DMS79 treated with DMSO at 0.1 percent for 48 hours (cell line): ENCODE measurements at places on chromosomes 6 and 20.

DNA sequence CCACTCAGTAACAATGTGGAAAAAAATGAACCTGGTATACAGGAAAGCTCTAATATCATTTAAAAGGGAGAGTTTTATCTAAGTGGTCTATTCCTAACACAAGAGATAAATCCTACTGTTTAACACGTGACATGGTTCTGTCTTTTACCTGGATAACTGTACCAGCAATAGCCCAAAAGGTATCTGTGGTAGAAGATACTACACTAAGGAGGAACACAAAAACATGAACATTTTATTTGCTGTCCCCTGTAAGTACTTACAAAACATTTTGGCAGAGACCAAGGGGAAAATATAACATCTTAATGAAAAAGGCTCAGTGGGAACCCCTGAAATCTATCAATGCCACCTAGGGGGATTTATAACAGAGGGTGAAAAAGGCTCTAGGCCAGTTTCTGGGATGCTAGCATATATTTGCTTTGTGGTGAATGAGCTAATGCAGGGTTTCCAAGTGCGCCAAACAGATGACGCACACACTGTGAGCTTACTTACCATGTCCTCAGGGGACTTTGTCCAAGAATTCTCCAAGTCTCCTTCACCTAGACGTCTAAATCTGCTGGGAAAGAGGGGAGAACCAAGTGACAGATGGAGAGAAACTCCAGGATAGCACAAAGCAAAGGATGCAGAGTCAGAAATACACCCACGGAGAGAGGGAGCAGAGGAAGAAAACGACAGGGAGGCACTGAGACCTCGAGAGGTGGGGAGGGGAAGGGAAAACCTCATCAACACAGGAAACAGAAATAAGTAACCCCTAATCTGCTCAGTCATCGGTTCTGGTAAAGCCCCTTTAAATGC lies 147.9 kb upstream of the PRND start:
- no peak for DNase-seq

DNA sequence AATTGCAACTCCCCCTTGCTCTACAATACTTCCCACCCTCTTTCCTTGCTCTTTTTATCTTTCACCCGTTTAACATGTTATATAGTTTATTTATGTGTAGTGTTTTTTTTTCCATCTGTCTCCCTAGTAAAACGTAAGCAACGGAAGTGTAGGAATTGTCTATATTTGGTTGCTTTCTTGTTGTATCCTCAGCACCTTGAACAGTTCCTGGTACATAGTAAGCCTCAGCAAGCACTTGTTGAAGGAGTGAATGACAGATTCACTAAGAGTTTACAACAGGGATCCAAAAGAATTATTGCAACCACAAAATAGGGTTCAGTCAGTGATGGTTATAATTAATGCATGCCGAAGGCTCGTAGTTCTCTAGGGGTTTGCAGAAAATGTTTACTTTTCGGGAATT lies 242.7 kb downstream of the SAMD5 start:
- DNase-seq: no peak

DNA sequence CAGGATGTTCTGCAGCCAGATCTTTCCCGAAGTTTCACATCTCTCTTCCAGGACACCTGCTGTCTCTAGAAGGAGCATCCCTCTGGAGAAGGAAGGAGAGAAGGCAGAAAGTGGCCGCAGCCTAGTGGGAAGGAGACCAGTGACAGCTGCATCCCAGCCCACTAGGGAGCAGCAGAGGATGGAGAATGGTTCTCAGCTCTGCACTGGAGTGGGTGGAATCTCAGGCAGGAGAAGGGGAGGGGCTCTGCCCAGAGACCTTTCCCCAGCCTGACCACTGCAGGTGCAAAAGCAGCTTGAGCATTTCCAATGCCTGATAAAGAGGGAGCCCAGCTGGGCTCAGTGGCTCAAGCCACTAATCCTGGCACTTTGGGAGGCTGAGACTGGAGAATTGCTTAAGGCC lies 32.3 kb downstream of the NCR2 start:
- DNase-seq: peak; percentile 76

- DNase-seq: peak; percentile 75
Measured at GRCh38 chr6:40146902-40147301, 212.6 kb upstream of the MOCS1 start.

- no peak for DNase-seq
Measured at GRCh38 chr20:20737158-20737557, 24.7 kb upstream of the RALGAPA2 start.

DNA sequence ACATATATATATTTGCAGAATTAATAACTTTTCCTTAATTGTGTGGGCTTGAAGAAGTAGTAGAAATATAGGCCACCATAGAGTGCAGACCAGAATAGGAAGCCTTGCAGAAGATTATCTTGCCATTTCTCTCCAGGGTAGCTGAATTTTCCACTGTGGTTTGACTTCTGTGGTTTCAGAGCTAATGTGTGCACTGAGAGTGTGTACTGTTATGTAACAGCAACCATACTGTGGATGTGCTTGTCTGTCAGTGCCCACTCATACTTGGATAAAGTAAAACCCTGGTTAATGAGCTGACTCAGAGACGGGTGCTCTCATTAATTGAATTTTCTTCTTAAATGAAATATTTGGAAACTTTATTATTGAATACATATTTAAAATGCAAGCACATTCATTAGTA lies 57.2 kb downstream of the CEP43 start:
- no peak for DNase-seq

- no peak for DNase-seq
Measured at GRCh38 chr20:2867081-2867864, 6.0 kb upstream of the PTPRA start.

DNA sequence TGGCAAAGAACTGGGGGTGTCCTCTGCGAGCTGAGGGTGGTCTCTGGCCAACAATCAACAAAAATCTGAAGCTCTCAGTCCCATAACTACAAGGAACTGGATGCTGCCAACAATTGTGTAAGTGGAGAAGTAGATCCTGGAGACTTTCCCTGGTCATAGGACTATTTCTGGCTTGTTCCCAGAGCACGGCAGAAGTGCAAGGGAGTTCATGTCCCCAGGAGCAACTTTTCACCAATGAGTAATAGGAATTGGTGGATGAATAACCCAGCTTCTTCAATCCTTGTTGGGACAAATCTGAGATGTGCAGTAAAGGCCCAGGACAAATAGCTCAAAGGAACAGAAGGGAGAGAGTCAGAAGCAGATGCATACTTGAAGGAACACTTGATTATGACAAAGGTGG lies 95.5 kb downstream of the QRSL1 start:
- no peak for DNase-seq

DNA sequence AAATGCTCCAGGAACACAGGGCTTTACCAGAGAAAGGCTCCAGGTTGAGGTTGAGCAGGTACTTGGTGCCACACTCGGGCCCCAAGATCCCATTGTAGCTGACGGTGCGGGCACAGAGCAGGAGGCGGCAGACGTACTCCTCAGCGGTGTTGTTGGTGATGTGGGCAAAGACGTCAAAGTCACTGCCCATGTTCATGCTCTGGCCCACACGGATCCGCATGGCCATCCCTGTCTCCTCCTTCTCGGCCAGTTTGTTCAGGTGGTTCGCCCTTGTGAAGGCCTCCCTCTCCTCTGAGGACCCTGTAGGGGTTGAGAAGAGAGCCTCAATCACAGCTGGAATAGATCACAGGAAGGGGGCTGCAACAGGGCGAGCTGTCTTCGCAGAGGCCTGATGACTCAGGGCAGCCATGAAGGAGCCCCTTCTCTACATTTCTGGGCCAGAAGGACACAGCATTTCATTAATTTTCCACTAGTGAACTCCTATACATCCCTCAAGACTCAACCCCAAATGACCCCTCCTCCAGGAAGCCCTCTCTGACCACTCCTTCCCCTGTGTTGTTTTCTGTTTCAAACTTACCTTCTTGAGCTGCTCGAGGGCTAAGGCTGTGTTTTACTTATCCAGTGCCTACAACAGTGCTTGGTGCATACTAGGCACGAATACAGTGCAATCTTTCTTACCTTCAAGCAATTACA lies 26.8 kb downstream of the TGM2 start:
- DNase-seq: no peak

- no peak for DNase-seq
Measured at GRCh38 chr20:6663104-6663503, 104.4 kb upstream of the BMP2 start.

- DNase-seq: no peak
Measured at GRCh38 chr6:30542404-30542725, 13.9 kb downstream of the GNL1 start.

DNA sequence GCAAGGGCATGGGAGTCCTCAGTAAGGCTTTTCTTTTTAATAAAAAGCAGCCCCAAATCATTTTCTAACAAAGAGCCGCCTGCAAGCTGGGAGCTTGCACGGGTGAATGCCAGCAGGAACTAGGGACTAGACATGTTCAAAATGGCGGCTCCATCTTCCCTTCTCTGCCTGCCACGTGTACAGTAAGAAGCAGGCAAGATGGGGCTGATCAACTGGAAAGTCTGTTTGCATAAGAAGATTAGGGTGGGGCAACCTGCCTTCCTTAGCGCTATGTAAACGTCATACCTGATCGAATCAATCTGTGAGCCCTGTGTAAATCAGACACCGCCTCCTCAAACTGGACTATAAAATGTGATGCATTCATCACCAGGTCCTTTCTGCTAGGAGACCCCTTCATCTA lies 299.4 kb upstream of the SOX4 start:
- DNase-seq: no peak

DNA sequence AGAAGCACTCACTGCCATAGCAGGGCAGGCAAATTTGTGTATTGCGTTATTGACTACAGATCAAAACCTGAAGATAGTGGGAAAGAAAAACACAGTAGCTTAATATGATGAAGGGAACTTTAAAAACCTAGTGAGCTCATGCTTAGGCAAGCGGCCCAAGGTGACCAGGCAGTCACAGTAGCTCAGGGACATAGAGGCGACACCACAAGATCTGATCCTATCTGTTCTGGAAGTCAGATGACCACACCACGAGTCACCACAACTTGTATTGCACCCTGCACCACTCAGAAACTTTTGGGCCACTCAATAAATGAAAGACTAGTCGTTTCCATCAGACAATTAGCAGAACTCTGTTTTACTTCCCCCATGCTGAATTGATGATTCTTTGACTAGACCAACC lies 4.9 kb downstream of the CLIC5 start:
- DNase-seq: no peak

DNA sequence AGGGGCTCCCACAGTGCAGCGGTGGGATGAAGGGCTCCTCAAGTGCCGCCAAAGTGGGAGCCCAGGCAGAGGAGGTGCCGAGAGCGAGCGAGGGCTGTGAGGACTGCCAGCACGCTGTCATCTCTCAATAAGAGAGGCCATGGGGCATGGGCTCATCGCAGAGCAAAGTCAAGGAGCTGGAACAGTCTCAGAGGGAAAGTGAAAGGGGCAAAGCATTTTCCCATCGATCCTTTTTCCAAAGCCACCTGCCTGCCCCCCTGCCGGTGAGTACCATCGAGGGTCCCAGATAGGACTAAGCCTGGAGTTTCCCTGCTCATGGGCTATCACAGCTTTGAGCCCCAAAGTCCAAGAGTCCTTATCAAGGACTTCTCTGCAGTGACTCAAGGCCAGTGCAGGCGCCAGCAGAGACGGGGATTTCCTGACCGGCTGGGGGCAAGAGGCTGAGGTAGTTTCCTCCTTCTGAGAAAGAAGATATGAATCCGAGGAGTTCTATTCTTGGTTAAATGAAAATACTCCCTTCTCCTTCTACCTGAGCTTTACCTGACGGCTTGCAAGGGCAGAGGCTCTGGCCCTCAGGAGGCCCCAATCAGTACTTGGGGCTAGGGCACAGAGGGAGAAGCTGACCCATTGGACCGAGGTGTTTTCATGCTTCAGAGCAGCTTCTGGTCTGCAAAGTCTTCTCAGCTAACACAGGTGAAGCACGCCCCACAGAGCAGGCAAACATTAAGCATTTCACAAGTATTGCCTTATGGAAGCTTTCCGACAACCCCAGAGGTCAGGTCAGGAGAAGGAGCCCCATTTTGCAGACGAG lies 22.6 kb downstream of the ETV7 start:
- DNase-seq: no peak

DNA sequence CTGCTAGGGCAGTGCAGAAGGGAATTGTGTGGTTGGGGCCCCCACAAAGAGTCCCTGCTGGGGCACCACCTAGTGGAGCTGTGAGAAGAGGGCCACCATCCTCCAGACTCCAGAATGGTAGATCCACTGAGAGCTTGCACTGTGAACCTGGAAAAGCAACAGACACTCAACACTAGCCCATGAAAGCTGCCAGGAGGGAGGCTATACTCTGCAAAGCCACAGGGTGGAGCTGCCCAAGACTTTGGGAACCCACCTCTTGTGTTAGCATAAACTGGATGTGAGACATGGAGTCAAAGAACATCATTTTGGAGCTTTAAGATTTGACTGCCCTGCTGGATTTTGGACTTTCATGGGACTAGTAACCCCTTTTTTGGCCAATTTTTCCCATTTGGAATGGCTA lies 328.4 kb upstream of the KHDRBS2 start:
- no peak for DNase-seq

DNA sequence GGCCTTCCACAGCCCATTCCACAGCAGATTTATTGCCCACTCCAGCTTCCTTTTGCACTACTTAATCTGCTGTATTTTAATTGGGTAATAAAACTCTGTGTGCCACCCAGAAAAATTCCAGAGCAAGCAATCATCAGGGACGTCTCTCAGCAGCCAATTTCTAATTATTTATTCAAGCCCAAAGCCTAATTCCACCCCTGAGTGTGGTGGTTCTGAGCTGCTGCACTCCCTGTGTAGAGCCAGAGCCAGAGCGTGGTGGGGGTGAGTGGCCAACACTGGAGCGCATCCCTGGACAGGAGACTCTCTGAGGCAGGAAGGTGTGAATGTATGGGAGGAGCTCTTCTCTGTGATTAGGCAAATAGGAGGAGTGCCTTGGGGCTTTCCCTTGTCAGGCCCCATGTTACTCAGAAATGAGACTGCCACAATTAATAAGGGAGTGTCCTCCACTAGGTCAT lies 66.1 kb downstream of the CD24 start:
- no peak for DNase-seq

DNA sequence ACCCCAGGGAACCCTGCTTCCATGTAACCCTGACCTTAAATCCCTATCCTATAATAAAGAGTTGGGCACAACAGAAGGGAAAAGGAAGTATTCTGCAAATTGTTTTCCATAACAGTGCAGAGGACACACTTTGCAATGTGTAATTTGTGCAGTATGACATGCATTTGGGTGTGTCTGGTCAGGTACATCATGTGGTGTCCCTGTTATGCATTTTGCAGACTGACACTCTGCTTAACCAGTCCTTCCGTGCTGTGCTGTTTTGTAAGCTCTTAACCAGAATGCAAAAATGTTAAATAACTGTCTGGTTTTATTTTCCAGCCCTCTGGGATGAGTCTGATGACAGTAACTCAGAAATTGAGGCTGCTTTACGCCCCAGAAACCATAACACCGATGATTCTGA lies 57.0 kb upstream of the XRN2 start:
- DNase-seq: no peak
